ENCODE measurements at places on chromosomes 1 and 21.

GRCh38 chr1:218421531-218421930 lies 76.4 kb downstream of the TGFB2 start:
- DNase-seq = no peak

- DNase-seq = no peak
Measured at GRCh38 chr1:40701684-40702083, 10.2 kb downstream of the NFYC start.

DNA sequence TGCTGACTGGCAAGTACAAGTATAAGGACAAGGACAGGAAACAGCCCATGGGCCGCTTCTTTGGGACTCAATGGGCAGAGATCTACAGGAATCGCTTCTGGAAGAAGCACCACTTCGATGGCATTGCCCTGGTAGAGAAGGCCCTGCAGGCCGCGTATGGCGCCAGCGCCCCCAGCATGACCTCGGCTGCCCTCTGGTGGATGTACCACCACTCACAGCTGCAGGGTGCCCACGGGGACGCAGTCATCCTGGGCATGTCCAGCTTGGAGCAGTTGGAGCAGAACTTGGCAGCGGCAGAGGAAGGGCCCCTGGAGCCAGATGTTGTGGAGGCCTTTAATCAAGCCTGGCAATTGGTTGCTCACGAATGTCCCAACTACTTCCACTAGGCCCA lies 32.0 kb downstream of the SLC16A1 start:
- no peak for DNase-seq

GRCh38 chr1:59752556-59753414 lies 62.0 kb upstream of the HOOK1 start:
- no peak for DNase-seq

- DNase-seq = no peak
Measured at GRCh38 chr1:37169743-37170275, 135.5 kb upstream of the GRIK3 start.

DNA sequence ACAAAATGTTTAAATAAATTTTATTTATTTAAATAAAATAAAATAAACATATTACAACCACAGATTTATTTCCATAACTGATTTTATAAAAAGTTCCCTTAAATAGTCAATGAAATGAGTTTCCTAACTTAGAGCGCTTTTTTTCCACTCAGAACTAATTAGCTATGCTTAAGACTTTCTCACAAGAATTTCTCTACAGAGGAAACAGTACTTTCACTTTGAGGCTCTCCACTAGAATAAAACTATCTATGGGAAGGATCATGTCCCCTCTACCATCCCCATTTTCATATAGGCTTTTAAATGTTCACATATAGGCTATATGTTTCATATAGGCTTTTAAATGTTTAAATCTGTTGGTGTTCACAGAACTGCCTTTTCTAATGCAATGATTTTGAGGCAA lies 40.0 kb upstream of the DPH5 start:
- no peak for DNase-seq

DNA sequence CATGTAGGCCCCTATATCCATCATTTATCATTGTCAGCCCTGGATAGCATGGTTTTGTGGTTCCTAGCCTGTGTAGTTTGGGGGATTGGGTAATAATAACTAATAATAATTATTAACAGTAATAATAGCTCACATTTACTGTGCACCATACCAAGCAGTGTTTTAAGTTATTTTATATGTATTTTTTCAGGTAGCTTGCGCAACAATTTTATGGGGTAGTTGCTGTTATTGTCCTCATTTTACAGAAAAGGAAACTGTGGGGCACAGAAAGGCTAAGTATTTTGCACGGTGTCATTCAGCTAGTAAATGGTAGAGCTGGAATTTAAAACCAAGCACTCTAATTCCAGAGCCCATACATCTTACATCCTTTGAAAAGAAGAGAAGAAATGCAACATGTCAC lies 179.8 kb downstream of the HS2ST1 start:
- no peak for DNase-seq

- no peak for DNase-seq
Measured at GRCh38 chr1:229260297-229260696, 10.6 kb upstream of the RAB4A start.

- DNase-seq = no peak
Measured at GRCh38 chr1:114547076-114547475, 34.3 kb downstream of the BCAS2 start.

DNA sequence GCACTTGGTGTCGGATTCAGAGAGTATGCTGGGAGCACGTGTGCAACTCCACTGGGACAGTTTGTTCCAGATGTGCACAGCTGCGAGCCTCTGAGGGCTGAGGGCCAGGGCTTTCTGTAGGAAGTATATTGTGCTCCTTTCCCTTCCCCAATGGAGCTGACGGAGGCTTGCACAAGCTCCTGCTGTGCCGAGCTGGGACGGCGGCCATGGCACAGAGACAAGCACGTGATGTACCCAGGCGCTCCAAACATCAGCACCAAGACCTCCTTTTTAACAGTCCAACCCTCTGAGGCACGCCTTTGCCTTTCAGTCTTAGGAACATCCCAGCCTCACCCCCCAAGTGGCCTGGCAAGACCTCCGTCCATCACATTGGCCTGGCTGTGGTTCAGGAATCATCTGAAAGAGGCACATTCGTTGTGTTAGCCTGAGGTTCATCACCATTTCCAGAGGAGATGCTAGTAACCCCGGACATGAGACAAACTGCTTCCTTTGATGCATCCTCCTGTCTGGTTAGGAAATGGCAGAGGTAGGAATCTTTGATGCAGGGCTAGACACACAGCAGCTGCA lies 339.2 kb upstream of the KAZN start:
- no peak for DNase-seq

GRCh38 chr1:149849111-149849946 lies 50.0 kb upstream of the BOLA1 start:
- DNase-seq = peak; percentile 44

DNA sequence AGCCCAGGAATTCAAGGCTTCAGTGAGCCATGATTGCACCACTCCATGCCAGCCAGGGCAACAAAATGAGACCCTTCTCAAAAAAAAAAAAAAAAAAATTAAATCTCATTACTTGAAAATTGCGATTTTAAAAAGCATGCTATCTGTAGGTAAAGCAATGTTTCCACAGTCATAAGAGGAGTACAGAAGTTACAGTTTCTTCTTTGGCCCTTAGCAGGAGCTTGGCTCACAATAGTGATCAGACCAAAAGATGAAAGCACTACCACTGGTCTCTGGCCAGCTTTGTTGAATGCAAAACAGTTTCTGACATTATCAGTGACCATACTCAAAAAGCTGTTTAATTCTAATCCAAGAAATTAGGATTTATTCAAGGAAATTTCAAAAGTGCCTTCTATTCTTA lies 31.2 kb downstream of the VAV3 start:
- no peak for DNase-seq

- no peak for DNase-seq
Measured at GRCh38 chr1:48230236-48230635, 7.7 kb downstream of the SLC5A9 start.

- no peak for DNase-seq
Measured at GRCh38 chr1:44778705-44779576, 3.6 kb downstream of the RPS8 start.

DNA sequence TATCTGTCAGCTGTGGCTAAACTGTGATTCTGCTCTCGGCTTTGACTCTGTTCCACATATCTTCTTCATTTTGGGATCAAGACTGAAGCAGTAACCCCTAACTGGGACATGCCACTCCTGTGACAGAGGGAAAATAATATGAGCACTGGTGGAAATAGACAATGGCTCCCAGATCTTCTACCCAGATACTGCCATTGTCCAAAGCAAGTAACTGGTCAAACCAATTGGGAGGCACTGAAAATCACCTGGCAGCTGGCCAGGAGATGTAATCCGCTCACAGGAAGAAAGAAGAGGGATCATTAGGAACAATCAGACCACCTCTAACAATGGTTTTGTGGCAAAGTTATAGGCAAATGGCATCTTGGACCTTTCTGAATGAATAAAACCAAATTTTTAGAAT lies 10.7 kb downstream of the SNX7 start:
- no peak for DNase-seq

DNA sequence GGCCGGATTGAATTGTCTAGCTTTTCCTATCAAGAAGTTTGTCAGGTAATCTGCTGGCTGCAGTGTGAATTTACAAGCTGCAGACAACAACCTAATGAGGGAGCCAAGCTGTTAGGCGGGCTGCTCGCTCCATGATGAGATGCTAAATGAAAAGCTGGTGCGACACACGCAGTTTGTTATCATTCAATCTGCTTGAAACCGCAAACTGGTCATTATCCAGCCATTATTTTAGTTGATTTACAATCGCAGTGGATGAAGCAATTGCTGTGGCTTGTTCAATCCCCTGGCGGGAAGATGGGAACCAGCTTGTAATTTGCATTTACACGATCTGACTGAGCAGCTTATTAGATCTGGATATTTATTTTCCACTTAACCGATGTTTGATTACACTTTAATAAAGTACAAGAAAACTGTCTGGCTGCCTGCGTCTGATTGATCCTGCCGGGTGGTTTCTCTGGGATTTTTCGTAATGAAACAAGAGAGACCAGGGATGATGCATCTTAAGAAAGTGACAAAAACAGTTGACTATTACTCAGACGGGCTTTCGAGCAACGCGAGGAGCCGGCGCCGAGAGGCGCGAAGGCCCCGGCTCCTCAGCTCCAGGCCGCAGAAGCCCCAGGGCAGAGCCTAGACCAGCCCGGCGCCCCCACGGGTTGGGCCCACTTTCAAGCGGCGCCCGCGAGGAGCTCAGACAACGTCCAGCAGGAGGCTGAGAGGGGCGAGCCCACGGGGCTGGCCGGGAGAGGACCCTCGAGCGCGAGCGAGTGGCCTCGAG lies 118.0 kb upstream of the BARHL2 start:
- no peak for DNase-seq

DNA sequence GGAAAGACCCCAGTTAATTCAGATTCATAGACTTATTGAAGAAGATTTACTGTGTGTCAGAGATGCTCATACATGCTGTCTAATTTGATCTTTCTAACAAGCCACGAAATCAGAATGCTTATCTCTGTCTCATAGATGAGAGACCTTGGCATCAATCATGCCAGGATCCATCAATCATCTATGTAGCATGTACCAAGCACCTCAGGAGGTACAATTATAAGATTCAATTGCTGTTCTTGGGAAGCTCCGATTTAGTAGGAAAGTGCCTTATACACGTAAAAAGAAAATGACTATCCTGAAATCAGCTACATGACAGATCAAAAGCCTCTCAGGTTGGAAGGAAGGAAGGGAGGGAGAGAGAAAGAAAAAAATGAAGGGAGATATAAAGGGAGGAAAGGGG lies 18.5 kb upstream of the VTCN1 start:
- DNase-seq = no peak

- DNase-seq = no peak
Measured at GRCh38 chr1:3529099-3529729, 74.7 kb downstream of the ARHGEF16 start.

GRCh38 chr1:3366126-3367051 lies 88.1 kb upstream of the ARHGEF16 start:
- no peak for DNase-seq

- DNase-seq = peak; percentile 49
Measured at GRCh38 chr21:28235169-28235895, 757.3 kb downstream of the LTN1 start.

DNA sequence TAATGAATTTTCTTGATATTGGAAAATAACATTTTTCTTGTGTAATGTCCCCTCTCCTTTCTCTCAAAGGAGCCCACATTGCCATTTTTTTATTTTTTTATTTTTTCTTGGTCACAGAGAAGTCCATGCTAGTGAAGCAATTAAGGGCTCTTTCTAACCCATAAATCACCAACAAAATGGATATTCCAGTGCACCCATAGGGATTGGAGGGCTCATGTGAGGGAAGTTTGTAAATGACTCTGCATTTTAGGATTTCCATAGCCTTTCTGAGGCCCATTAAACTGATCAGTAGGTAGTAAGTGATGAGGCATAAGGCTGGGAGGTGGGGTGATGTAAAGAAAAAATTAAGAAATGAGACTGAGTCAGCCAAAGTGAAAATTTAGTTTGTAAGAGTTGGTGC lies 55.9 kb upstream of the JAK1 start:
- no peak for DNase-seq

DNA sequence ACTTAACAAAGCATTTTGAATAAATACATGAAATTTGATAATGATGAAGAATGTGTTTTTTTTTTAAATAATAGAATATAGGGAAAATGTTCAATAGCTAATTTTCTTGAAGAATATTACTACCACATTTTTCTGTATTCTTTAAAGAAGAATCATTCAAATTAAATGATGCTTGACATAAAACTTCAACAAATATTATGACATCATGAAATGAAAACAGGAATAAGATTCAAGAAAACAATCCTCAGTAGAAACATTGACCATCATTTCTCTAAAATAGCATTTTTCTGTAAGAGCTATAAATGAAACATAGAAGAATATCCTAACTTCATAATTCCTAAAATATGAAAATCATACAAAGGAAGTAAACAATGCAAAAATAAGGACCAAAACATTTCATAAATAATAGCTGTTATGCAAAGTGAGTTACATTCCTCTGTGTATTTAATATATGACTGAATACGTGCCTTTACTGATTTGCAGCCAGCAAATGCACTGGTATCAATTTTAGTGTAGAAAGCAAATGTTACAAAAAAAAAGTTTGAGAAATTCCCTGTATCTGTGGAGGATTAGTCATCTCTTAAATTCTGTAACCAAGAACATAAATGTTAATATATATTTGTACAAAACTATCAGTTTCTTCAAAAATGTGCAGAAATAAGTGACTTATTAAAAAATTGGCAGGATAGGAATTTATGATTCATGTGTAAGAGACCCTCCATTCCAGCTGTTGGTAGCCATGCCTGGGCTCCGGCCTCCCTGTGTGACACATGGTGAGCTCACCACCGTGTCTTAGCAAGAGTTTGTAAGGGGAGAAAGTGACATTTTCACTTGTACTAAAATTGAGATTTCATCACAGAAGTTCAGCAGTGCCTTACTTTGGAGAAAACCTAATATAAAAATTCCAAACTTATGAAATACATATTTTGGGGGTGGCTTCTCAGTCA lies 15.0 kb upstream of the PTPN14 start:
- no peak for DNase-seq

DNA sequence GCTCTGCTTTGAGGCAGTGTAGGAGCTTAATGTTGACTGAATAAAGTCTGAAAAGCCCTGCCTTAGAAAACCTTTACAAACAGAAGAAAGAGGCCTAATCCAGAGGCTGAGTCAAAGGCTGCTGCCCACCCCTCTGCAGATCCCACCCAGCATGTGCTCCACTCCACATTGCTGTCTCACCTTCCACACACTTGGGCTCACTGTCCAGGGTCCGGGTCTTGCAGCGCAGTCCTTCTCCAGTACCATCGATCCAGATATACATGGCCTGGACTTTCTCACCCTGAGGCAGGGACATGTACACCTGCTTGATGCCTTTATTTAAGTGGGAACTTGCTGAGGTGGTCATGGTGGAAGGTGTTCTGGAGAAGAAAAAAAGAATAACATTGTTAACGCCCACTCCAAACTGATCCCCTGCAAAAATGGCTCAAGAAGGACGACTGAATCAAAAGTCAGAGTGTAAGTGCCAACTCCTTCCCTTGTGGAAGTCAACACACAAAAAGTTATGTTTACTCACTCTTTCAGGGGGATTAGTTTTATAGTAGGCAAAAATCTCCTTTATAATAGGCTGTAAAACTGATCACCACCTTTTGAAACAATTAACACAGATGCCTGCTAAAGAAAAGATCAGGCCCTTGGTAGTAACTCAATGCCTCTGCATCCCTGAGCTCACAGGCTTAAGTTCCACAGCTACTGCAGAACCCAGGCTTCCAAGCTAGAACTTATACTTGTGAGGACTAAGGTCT lies 3.0 kb downstream of the GLUL start:
- peak; percentile 16 for DNase-seq

- DNase-seq = no peak
Measured at GRCh38 chr1:215132156-215132555, 49.6 kb downstream of the KCNK2 start.
